Airway epithelial cell (primary cell): ENCODE measurements at places on chromosomes 16 and 17. TPM values are rescaled to one million over a fixed set of nuclear protein-coding genes. Genes with fewer than 3 reads are reported as not detected.

Gene TBC1D3H
- total RNA-seq, result not detected in 2 replicates

Gene RPGRIP1L
- 6.0 and 8.7 TPM in 2 replicates for total RNA-seq

Gene NACA2
- total RNA-seq, result not detected in 2 replicates

Gene C16orf92
- total RNA-seq, result not detected in 2 replicates

Gene RNF222
- 1.4 and 2.2 TPM in 2 replicates for total RNA-seq

Gene IGFBP4
- 33.6 and 35.5 TPM in 2 replicates for total RNA-seq

Gene EFCAB3
- not detected in 2 replicates for total RNA-seq

Gene SEPTIN12
- not detected in 2 replicates for total RNA-seq

Gene FDXR
- total RNA-seq, result 48.2 and 57.8 TPM in 2 replicates

Gene GNAO1
- 0.09 and 0.78 TPM in 2 replicates for total RNA-seq

Gene CCL18
- total RNA-seq, result not detected in 2 replicates

Gene KRT14
- total RNA-seq, result 5,968 and 7,158 TPM in 2 replicates

Gene TBC1D3B
- 0.88 and 2.5 TPM in 2 replicates for total RNA-seq

Gene TBKBP1
- total RNA-seq, result 6.3 and 7.1 TPM in 2 replicates

Gene TNFSF13
- total RNA-seq, result 4.4 and 5.1 TPM in 2 replicates

Gene CCT6B
- 0.84 and 1.2 TPM in 2 replicates for total RNA-seq

Gene APOH
- total RNA-seq, result not detected in 2 replicates

Gene TEKT5
- not detected in 2 replicates for total RNA-seq

Gene ITPRIPL2
- total RNA-seq, result 19.8 and 20.0 TPM in 2 replicates

Gene HID1
- 3.8 and 9.2 TPM in 2 replicates for total RNA-seq
